ENCODE measurements at places on chromosomes 12 and 14. TPM values are rescaled to one million over a fixed set of nuclear protein-coding genes. Genes with fewer than 3 reads are reported as not detected.

The STAB2 gene
- total RNA-seq: 0.16 TPM

DNA sequence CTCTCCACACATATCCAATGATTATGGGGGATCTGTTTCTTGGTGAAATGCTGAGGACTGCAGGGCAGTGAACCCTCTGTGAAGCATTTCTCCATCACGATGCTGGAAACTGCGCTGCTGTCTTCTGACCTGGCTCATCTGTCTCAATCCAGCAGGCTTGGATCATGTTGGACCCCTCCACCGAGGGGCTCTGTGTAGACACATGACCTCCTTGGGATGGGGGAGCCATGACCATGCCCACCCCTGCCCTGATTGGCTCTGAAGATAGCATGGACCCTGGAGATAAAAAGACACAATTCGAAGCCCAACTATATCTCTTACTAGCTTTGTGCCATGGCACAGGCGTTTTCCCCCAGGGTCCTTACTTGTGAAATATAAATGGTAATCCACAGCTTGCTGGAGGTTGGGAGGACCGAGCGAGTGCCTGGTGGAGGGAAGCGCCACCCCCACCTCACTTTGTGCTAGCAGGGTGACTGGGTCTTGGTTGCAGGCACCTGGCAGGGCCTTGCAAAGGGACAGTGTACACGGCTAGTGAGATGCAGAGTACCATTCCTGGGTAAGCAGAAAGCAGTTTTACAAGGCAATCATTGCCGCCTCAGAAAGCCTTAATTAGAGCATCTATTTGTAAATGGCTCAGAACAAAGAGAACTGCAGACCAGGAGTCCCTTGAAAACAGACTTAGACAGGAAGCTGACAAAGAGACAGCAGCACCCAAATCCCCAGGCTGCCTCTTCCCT, 2.4 kb upstream of the KRT83 start:
- DNase-seq: no peak
- no peaks in the 10 kb centered on the region for H3K36me3 ChIP-seq
- H3K4me3 ChIP-seq: no peak overlapping the region

DNA sequence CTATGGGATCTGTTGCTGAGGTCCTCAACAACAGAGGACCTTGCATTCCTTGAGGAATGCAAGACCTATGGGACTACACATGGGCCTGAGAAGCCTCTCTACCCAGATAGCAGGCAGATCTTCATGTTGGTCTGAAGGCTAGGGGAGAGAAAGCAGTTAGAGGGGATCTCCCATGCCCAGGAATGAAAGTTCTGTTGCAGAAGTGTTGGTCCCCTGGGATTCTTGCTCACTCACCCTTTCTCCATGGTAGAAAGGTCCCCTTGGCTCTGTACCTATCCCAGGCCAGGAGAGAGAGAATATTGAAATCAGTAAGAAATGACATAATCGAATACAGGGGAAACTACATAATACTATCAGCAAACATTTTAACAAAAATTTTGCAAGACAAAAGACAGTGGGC, 16.5 kb upstream of the KLRC1 start:
- H3K27ac ChIP-seq: no peak overlapping the region
- DNase-seq: no peak
- H3K4me3 ChIP-seq: no peak overlapping the region
- no peaks in the 10 kb centered on the region for H3K4me1 ChIP-seq
- H3K27me3 ChIP-seq: no peaks in the 10 kb centered on the region

The CFAP54 gene
- 2.9 TPM for total RNA-seq

DNA sequence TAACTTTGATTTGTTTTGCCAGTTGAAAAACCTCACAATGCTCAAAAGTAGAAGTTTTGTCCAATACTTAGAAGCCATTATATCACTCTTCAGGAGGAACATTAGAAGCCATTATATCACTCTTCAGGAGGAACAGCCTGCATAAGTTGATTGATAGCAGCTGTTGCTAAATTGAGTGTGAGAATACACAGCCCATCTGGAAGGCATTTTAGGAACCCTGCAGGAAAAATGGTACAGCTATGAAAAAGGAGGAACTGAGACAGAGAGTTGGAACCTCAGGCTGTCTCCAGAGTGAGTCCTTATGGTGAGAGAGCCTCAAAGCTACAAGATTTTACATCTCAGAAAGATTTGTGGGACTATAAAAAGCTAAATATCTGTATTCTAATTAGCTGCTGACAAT, 207.0 kb downstream of the MYRFL start:
- no peaks in the 10 kb centered on the region for H3K27me3 ChIP-seq
- no peak overlapping the region for H3K4me3 ChIP-seq
- H3K27ac ChIP-seq: no peak overlapping the region
- H3K36me3 ChIP-seq: no peaks in the 10 kb centered on the region

DNA sequence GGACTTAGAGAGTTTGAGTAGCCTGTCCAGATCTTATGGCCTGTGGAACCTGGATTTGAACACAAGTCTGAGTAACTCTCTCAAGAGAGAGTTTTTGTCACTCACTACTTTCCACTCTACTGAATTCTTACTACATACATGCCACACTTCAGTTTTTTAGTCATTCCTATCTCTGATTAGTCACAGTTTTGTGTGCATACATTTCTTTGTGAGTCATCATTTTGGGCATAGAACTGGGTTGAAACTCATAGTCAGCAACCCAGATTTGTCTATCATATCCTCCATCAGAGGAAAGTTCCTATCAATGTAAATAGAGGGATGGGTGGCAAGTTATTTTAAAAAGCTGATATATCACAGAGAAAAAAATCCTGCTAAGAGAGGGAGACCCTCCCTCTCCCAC, 42.9 kb downstream of the FLRT2 start:
- no peak overlapping the region for H3K27ac ChIP-seq
- no peaks in the 10 kb centered on the region for H3K4me1 ChIP-seq
- no peak for DNase-seq
- no peak overlapping the region for H3K4me3 ChIP-seq

GRCh38 chr14:99995700-99996356, 69.4 kb upstream of the EVL start:
- H3K4me3 ChIP-seq: no peak overlapping the region
- no peaks in the 10 kb centered on the region for H3K27me3 ChIP-seq
- H3K36me3 ChIP-seq: no peaks in the 10 kb centered on the region
- no peak overlapping the region for H3K27ac ChIP-seq
- no peaks in the 10 kb centered on the region for H3K4me1 ChIP-seq
- DNase-seq: no peak

GRCh38 chr12:49970658-49971057, 2.1 kb upstream of the AQP6 start:
- DNase-seq: no peak
- no peak overlapping the region for H3K27ac ChIP-seq
- no peak overlapping the region for H3K4me3 ChIP-seq
- no peaks in the 10 kb centered on the region for H3K4me1 ChIP-seq
- H3K36me3 ChIP-seq: no peaks in the 10 kb centered on the region

The ETFBKMT gene
- total RNA-seq: 4.8 TPM

The PGF gene
- total RNA-seq: 3.7 TPM

The SLCO1B1 gene
- not detected for total RNA-seq

DNA sequence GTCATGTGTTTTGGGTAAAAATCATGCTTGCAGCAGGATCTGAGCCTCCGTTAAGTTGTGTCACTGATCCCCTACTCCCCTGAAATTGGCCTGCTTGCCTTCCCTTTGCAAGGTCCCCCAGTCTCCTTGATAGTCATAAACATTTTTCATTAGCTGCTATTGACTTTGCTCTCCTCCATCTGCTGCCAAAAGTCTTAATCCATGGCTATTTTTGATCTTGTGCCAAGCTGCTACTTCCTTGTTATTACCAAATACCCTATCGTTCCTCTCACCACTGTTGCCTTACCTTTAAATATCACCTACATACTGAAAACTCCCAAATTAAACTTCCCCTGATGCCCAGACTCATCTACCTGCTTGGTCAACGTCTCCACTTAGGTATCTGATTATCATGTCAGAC, 148.3 kb downstream of the PHLDA1 start:
- no peak overlapping the region for H3K27ac ChIP-seq
- H3K4me3 ChIP-seq: no peak overlapping the region
- no peaks in the 10 kb centered on the region for H3K27me3 ChIP-seq
- no peak for DNase-seq
- H3K36me3 ChIP-seq: no peaks in the 10 kb centered on the region
